GM12891 (cell line): ENCODE measurements at places on chromosomes 12 and 14.

DNA sequence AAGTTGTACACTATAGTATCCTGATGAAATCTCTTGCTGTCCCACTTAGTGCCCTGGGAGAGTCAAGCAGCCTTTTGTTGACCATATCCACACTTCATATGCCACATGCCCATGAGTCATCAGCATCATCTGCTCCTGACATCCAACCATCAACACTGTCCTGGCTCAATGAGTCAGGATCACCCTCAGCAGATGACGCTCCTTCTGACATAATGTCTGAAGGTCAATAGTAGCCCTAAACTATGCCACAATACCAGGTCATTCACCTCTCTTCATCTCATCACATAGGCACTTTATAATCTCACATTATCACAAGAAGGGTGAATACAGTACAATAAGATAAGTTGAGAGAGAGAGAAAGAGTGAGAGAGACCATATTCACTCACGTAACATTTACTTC lies 369.0 kb upstream of the FAR2 start:
- no peak for DNase-seq

DNA sequence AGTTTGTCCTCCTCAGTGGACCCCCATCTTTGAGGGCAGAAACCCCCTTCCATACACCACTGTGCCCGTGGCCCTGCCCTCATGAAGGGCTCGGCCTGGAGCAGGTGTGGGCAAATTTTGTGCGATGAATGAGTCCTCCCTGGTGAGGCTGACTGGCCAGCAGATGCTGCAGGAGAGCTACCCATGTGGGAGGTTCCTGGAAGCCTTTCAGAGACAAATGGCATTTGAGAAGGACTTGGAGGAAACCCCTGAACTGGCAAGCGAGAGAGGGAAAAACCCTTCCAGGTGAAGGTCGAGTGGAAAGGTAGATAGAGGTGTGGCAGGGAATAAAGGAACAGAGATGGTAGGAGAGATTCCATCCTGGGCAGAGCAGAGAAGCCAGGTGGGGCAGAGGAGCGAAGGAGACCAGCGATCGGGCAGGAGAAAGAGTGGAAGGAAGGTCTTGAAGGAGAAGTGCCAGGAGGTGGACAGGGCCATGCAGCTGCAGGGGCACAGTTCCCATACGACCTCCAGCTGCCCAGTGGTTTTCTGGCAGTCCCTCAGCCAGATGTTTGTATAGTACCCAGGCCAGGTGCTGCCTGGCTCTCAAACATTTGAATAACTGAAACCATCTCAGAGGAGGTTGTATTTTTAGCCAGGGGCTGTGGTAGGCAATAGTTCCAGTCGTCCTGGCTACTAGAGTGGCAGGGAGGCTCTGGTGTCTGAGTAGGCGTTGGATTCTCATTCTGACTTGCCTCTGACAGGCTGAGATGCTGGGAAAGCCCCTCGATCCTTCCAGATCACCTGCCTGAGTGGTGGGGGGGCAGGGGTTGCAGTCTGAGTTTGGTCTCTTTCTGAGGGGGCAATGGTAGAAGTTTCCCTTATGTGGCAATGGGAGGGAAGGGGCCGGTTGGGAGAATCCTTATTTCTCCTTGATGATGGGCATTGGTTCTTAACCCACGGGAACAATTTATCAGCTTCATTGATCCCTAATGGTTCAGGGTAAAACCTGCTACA lies 40.1 kb downstream of the FBXL14 start:
- peak; percentile 72 for DNase-seq

DNA sequence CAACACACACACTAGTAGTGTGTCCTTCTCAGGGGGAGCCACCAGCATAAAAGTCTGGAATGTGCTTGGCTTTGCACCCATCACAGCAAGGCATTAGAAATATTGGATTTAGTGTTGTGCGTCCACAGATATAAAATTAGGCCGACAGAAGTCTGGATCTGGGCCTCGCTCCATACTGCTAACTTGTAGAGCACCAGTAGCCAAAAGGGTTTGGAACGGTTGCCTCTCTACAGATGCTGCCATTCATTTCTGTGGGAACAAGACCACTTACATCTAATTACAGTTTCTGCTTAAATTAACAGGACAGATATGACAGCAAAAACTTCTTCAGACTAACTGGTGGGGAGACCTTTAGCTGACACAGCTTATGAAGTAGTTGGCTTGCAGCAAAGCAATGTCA lies 94.2 kb downstream of the EXOC5 start:
- DNase-seq: no peak

DNA sequence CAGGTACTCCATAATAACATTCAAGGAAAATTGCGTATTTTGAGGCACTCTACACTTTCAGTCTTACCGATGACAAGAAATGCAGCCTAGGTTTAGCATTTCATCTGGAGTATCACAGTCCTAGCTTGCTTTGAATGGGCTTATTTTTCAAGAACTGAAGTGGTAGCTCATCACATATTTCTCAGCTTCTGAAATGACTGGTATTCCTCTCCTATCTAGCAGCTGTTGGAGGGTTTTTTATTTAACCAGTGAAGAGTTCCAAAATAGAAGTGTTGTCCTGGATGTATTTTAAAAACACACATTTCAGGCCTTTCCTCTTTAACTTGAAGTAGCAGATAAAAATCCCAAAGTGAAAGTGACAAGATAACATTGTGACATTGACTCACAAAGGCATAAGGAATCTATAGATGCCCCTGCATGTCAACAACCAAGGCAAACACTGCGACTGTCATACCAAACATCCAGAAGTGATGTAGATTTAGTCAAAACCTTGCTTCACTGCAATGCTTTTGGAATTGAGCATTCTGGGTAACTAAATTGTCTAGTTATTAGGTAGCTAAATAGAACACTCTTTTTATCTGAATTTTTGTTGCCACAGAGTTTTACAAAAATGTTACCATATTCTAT lies 182.2 kb upstream of the FBXO33 start:
- DNase-seq: no peak

DNA sequence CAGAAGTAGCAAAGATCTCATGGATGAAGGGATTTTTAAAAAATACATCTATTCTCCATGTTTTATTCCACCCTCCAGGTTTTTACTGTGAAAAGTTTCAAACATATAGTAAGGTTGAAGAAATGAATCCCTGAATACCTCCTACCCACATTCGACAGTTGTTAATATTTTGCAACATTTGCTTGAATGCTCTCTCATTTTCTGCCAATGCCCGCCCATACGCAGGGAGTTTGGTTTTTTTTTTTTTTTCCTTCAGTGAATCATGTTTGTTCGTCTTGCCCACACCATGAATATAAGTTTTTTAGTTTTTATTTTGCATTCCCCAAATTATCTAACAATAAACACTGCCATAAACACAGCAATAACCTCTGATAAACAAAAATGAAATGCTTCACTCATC lies 82.9 kb downstream of the MAP1LC3B2 start:
- no peak for DNase-seq

DNA sequence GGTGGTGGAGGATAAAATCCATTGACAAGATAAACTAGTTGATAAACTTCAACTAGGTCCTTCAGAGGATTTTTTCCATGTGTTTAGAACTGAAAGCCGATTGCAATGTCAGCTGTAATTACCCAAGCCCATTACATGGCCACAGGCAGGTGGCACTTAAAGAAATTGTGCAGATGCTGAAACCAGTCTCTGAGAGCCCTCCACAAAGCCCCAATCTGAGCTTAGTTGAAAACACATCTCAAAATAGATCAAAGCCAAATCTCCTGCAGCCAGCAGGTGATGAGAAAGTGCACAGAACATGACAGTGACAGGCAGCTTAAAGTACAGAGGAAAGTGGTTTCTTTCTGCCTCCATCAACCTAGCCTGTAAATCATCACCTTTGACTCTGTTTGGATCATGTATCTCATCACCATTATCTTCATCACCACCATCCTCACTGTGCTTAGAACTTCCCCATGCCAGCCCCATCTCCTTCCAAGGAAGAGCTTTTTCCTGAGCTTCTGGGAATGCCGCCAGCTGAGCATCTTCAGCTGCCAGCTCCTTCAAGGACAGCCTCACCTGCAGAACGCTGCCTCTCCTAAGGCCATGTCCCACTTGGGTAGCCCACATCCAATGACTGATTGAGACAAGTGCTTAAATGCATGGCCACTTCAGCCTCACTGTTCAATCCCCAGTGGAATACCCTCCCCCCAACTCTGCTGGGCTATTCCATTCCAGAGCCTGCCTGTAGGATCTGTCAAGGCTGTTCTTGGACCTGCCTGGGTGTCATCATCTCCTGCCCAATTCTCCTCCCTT lies 219.5 kb upstream of the TMEM132C start:
- no peak for DNase-seq

GRCh38 chr12:51959211-51959610 lies 7.7 kb downstream of the ACVR1B start:
- DNase-seq: no peak

- DNase-seq: no peak
These were observed 98.5 kb downstream of the SINHCAF start for GRCh38 chr12:31227401-31227981.

DNA sequence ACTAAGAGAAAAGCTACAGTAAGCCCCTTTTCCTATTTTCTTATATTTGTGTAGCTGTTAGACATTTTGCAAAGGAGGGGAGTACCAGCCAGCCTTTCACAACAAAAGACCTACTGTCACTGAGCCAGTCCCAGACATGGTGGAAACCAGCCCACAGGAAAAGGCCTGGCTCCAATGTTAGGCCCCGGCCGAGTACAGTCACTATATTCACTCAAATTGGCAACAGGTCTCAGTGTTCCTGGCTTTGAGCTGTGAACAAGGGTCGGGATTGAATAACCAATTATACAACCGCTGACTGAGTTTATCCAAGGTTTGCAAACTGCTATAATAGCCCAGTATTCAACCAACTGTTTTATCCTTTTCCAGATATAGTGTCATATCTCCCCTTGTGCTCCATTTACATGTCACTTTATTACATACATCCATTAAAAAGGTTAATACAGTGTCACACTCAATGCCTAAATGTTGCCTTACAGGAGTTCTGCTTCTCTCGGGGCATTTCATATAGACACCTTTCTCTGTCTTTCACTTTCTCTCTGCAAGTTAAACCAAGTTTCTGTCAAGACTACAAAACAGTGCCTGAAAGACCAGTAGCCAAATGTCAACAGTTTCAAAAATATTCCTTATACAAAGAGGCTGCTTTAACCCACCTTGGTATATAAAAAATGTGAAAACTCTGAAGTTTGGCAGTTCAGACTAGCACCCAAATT lies 178.1 kb downstream of the SOX5 start:
- DNase-seq: no peak

- no peak for DNase-seq
These were observed 29.9 kb upstream of the CNTN1 start for GRCh38 chr12:40662366-40662765.
